ENCODE measurements at places on chromosomes 7 and 10.

DNA sequence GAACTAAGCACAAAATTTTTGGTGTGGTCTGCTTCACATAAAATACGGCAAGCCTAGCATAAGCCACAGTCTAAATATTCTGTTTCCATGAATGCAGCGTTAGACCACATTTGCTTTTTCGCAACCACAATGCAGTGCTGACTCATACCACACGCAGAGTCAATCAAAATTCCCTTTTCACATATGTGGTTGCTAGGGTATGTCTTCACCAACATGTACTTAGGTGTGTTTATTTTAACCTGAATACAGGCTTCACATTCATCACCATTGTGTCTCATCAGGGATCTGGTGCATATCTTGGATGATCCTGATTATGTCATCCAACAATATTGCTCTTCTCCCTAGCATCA is 90.8 kb downstream of the CHN2 start:
- DNase-seq, result no peak

DNA sequence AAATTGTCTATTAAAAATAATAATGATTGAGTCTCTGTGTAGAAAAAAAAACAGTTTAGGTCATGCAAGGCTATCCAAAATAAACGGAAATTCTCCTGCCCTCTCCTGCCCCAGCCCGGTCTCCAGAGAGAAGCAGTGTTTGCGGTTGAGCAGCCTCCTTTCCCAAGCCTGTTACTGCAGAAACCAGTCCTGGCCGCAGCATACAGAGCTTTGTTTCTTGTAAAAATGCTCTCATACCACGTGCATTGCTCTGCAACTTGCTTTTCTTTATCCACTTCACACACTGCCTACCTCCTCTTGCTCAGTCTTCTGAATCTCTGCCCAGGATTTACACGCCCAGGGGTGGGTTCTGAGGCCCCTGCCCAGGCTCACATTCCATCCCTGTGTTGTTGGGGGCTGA is 34.4 kb upstream of the CUL1 start:
- DNase-seq, result no peak

- DNase-seq, result no peak
These were observed 705.5 kb downstream of the POM121L12 start for GRCh38 chr7:53740971-53741370.

GRCh38 chr7:141748396-141748795 is 10.2 kb downstream of the SSBP1 start:
- no peak for DNase-seq

DNA sequence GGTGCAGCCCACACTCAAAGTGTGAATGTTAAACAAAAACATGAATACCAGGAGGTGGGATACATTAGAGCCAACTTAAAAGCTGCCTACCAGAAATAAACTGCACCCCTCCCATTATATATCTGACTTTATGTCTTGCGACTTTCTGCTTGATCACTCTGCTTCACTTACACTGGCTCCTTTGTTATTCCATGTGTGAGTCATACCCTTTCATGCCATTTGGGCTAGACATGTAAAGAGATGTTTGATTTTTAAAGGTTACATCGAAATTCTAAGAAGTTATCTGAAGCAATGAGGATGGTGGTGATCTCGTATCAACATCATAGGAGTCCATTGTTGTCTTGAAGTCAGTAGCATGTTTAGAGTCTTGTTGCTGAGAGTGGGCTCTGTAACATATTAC is 31.6 kb upstream of the ETV1 start:
- DNase-seq, result no peak

- DNase-seq, result no peak
These were observed 157.0 kb downstream of the TPST1 start for GRCh38 chr7:66362136-66362535.

GRCh38 chr7:151941009-151941408 is 15.2 kb upstream of the GALNTL5 start:
- DNase-seq, result no peak

DNA sequence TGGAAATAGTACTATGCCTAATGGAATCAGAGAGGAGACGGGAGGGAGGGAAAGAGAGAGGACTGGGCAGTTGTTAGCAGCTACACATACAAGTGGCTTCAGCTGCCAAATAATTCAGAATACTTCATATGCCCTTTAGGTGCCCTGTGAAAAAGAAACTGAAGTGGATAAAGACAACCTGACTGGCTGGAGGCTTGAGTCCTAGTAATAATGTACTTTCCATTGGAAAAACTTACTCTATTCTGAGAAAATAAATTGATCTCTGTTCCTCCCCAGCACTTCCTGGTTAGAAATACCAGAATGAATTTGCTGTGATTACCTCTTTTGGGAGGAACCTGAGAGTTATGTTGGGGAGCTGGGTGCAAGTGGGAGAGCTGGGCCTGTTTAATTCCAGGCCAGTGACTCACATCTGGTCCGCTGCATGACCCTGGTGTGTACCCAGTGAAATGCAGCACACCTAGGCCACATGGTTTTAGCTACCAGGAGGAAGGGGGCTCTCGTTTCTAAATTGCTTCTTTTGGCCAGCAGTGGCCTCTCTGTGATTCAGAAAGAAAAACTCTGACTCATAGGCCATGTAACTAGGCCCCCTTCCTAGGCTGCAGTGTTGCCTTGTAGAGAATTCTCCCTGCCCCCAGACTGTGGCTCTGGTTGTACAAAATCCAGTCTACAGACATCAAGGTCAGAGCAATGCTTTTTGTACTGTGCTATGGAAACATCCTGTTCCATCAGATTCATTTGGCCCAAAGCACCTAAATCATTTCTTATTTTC is 6.5 kb downstream of the AGFG2 start:
- no peak for DNase-seq

DNA sequence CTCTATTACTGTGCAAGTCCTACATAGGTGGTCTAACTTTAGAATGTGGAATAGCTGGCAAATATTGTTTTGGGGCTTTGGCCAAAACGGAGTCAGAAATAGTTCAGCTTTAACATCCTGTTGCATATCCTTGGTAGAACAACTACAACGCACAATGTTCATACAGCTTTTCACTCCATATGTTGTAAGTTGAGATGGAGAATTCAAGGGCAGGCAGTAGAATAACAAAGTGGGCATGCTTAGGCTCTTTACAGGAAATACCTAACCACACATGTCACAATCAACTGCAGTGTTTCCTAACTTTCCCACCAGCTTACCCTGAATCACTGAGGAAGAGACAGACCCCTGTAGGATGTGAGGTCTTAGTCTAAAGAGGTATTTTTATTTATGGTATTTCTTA is 122.3 kb downstream of the PPP1R3A start:
- DNase-seq, result no peak

GRCh38 chr10:53839440-53840039 is 961.5 kb downstream of the PCDH15 start:
- DNase-seq, result no peak

DNA sequence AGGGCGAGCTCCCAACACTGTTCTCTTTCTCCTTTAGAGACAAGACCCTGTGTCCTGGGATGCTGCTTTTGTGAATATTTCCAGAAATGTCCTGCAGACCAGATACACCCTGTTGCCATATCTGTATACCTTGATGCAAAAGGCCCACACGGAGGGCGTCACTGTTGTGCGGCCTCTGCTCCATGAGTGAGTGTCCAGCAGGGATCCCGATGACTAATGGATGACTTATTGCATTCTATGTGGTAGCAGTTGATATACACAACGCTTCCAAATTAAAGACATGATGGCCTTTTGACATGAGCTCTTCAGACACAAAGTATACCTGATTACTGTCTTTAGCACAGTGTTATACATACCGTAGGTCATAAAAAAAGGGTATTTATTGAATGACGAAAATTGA is 45.0 kb upstream of the MGAM2 start:
- DNase-seq, result no peak

- no peak for DNase-seq
These were observed 97.3 kb downstream of the CCDC71L start for GRCh38 chr7:106563466-106564150.

DNA sequence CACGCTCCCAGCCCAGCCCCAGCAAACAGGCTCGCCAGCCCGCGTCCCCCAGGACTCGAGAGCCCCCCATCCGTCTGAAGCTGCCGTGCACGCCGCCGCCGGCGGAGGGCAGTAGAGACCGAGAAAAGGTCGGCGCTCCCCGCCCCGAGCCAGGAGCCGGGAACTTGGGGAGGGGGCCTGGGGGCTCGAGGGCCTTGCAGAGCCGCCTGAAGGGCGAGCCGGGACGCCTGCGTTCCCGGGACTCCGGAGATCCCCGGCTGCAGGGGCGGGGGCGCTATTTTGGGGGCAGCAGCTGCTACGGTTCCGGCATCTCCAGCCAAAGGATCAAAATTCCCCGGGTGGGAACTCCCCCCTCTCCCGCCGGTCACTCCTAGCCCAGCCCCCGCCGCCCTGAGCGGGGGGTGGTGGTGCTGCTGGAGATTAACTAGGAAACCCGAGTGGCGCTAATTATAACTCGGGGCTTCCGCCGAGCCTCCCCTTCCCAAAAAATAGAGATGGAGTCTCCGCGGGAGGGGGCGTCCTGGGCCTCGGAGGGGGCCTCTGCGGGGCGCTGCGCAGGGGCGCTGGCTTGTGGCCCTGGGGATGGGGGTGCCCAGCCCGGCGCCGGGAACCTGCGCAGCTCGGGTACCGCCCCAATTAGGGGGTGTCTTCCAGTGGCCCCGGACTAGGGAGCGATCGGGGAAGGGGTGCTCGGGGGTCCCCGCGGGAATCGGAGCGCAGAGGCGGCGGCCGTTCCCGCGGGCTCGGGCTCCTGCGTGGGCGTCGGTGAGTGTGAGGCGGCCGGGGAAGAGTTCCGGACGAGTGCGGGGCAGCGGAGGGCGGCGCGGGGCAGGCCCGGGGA is 608 bp downstream of the ACHE start:
- DNase-seq, result no peak

DNA sequence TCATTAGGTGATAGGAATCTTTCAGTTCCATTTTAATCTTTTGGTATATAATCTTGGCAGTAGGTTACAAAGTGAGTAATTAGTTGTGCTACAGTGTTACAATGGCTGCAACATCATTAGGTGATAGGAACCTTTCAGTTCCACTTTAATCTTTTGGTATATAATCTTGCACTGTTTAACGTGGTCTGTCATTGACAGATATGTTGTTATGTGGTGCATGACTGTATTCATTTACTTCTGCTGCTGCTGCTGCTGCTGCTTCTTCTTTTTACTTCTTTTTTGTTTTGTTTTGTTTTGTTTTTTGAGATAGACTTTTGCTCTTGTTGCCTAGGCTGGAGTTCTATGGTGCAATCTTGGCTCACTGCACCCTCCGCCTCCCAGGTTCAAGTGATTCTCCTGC is 28.6 kb downstream of the ST7 start:
- DNase-seq, result no peak

- DNase-seq, result no peak
These were observed 193.3 kb upstream of the ZNF804B start for GRCh38 chr7:88566162-88566729.

DNA sequence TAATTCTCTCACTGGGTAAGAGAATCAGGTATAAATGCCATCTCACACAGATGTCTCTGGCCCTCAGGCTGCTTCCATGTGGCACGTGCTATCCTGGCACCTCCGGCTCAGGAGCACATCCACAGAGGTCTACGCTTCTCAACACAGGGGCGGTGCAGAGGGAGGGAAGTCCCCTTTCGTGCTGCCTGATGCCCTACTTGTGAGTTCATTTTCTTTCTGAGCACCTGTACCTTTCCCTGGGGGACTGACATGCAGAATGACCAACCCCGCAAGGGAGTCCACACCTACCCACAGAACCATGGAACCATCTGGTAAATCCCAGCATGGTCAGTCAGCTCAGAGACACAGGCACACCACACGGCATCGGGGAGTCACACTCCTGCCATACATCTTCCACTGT is 99.0 kb upstream of the SAMD8 start:
- DNase-seq, result no peak

- DNase-seq, result no peak
These were observed 57.0 kb downstream of the CALD1 start for GRCh38 chr7:134836447-134836846.

GRCh38 chr10:130806426-130806825 is 505.1 kb downstream of the TCERG1L start:
- DNase-seq, result no peak

DNA sequence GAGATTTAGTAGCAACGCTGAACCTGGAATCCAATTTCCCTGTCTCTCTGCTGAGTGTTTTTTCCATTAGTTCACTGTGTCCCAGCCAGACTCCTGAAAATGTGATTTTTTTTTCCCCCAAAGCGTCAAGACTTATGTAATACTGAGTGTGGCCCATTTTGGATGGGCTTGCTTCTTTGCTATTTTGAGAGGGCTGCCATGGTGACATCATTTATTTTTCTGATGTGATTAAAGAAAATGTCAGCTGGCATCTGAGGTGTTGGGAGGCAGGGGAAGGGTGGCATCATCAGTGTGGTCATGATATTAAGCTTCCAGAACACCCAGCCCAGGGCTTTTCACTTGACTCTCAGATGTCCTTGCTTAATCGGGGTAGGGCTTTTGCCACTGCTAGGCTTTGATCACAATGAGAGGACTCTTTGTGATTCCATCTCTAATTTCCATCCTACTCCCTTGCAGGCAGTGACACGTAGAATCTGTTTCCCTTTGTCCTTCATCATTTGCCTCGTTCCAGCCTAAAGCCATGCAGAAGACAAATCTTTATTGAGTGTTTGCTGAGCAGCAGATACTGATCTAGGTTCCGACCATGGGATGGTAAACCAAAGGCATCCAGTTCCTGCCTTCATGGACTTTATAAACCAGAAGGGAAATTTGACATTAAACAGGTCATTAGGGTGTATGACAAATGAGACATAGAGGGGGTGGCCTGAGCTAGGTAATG is 7.4 kb downstream of the ZNF365 start:
- no peak for DNase-seq

GRCh38 chr7:35003679-35004303 is 33.5 kb downstream of the DPY19L1 start:
- DNase-seq, result no peak

DNA sequence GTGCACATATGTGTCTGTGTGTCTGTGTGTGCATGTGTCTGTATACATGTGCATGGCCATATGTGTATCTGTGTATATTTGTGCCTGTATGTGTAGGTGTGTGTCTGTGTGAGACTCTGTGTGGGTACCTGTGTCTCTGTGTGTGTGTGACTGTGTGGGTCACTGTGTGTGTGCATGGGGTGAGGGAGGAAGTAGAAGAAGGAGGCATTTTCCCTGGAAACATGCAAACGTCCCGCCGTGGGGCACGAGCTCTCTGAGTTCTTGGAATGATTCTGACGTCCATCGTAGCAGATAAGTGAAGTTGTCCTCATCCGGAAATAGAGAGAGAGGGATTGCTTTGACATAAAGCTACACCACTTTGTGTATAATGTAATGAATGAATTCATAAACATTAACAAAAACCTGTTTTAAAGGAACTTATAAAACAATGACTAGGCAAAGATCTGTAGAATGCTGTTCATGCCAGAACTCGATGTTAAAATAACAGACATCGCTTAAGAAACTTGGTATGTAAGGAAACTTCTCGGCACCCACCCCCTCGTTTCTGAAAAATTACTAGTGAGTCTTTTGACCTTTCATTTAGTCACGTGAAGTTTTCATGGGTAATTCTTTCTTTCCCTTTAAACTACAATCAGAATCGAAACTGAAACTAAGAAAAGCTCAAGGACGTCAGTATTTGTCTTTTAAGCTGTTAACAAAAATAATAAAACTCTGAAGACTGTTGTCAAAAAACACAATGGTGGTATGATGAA is 43.6 kb upstream of the KLF6 start:
- no peak for DNase-seq

- DNase-seq, result no peak
These were observed 204.5 kb upstream of the RHOBTB1 start for GRCh38 chr10:61148451-61148850.

Data from activated T-helper 1 cell treated with Interleukin-2 at 50 U/mL for 16 hours (primary cell).